GM03348 (cell line): ENCODE measurements at places on chromosomes 6 and 20.

DNA sequence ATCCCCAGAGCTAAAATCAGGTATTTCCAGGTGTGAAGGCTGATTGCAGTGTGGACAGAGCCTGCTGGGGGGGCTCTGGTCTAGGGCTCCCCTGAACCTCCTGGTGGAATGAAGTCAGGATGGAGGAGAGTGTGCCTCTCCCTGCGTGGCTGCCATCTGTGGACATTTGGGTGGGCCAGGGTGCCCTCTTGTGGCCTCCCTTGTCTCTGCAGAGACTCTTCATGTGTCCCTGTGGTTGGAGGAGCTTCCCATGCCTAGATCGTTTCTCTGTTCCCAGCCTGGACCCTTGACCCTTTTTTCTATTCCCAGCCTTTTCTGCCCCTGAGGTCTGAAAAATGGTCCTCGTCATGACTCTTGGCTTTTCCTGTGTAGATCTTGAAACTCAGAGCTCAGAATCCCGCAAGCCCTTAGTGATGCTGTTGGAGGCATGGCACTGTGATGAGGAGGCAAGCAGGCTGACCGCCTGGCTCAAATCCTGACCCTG lies 9.9 kb upstream of the PSMF1 start:
- peak; percentile 86 for DNase-seq

DNA sequence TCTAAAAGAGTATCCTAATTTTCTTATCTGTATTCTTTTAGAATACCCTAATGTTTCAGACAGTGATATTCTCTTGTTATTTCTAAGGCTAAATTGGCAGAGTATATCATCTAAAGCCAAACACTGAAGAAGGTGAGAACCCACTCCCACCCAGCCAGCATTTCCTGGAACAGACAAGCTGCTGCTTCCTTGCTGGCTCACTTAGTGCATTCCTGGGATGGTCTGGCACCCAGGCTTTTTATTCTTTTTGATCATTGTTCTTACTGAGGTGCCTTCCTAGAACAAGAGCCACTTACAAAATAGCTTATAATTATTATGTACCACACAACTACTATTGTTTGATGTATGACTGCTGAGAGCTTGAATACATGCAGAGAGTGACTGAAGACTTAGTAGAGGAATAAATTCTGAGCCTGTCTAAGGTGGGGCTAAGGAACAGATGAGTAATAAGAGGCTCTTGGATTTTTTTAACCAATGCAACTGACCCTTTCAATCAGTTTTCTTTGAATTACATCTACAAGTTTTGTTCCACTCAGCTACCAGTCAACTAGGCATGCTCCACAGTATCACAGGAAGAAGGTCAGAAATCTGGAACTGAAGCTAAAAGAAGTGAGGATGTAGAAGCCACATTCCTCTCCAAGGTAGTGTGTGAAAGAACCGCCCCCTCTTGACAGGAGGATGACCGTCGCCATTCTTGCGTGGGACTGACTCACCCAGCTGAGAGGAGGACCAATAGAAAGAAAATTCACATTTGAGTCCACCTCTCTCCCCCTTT lies 30.1 kb downstream of the PRPH2 start:
- peak; percentile 54 for DNase-seq

DNA sequence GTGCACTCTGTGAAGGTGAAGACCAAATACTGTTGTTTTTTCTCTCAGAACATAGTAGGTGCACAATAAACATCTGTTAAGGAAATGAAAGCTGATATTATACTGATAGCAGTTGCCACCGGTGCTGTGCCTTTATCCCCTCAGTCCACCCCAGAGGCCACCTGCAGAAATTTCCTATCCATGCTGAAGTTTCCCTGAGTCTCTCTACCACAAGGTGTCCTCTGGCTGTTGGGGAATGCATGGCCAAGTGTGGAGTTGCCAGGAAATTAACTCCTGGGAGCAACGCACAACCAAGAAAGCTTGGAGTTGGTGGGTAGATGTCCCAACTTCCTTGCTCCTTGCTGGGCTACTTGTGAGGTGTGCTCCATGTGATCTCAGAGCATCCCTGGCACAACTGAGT lies 114.2 kb downstream of the LAMP5 start:
- DNase-seq: no peak

GRCh38 chr20:4070323-4071177 lies 55.2 kb upstream of the RNF24 start:
- no peak for DNase-seq

DNA sequence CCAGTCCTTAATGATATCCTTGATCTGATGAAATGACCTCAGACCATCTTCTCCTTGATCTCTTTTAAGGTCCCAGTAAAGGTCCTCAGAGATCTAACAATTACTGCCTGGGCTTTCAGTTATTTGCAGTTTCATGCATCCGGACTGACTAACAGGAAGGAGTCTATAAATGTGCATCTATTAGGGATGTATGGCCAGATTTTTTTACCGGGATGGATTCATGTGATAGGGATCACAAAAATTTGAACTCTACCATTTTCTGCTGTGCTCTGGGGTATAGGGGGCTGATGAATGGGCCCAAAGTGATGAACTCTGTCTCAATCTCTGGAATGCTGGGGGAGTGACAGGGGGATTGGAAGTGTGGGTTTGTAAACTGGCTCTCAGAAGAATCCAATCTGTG lies 36.2 kb upstream of the SCUBE3 start:
- DNase-seq: no peak

- no peak for DNase-seq
Observed at GRCh38 chr6:122736616-122737015, 42.9 kb upstream of the FABP7 start.

DNA sequence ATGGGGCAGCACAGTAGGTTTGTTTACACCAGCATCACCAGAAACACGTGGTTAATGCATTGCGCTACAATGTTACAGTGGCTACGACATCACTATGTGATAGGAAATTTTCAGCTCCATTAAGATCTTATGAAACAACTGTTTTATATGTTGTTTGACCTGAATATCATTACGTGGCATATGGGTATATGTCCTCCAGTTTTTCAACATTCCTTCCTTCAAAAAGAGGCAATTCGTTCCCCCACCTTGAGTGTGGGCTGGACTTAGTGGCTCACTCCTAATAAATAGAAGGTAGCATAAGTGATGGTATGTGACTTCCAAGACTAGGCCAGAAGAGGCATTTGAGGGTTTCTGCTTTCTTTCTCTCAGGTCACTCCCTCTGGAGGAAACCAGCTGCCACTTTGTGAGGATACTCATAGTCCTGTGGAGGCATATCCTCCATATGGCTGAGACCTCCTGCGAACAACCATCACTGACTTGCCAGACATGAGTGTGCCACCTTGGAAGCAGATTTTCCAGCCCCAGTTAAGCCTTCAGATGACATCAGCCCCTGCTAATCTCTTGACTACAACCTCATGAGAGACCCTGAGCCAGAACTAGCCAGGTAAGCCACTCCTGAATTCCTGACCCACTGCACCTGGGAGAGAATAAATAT lies 2.3 kb upstream of the TRAM2 start:
- DNase-seq: no peak

DNA sequence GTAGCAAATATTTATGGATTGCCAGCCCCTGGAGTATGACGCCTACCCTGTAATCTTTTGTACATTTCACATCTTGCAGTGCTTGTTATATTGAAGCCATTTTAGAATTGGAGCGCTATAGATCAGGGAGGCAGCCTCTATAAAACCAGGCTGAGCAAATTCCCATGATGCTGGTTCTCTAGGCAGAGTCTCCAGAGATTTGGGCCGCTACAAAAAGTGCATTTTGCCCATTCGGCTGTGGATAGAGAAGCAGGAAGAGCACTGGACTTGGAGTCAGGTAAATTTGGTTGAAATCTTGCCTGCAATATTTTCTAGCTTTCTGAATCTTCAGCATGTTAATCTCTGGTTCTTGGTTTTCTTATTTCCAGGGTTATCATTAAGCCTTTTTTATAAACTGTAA lies 2.0 kb downstream of the YWHAB start:
- no peak for DNase-seq

DNA sequence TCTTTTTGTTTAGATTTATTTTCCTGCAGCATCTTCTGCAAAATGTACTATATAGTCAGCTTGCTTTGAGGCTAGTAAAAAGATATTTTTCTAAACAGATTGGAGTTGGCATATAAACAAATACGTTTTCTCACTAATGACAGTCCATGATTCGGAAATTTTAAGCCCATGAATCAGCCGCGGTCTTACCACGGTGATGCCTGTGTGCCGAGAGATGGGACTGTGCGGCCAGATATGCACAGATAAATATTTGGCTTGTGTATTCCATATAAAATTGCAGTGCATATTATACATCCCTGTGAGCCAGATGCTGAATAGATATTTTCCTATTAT lies 3.2 kb downstream of the FOXC1 start:
- DNase-seq: peak; percentile 60

DNA sequence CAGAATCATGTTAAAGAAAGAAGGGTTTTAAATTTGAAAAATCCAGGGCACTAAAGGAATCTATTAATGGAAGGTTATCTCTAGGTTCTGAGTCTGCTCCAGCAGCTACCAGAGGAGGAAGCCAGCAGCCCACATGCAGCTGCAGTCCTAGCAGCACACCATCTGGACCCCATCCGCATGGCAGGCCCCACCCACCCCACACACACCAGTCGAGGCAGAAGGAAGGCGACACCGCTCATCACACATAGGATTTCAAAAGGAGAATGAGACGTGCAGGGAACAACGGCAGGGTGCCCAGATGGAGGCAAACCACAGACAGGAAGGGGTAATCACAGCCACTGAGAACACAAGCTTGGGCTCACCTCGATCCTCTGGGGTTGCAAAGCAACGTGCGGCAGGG lies 78.9 kb downstream of the GINS1 start:
- DNase-seq: peak; percentile 45

- peak; percentile 37 for DNase-seq
Observed at GRCh38 chr6:37454420-37455140, 21.6 kb downstream of the CMTR1 start.

DNA sequence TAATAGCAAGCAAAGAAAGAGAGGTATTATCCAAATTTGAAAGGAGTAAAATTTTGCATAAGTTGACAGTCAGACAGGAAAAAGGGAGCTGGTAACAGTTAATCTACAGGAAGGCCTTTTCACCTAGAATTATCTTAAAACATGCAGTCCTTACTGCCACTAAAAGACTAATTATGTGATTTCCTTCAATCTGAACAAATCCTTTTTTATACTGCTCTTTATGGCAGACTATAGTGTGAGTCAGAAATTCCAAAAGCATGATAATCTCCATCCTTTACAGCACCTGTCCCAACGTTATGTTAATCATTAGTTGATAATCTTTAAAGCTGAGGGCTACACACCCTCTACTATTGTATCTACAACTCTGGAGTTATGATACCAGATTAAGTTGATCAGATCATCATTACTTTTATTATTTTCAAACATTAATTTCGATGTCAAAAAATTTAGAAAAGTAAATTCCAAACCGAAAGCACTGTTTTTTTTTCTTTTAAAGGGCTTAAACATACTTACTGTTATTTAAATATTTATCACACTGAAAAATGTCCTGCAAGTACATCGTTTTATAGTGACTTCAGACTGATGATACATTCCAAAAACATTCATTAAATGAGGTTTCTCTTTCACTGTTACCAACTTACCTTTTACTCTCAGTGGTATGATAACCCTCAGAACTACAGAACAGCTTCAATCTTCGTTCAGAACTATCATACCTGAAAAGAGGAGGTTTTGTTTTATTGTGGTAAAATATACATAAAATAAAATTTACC lies 33.2 kb upstream of the AKAP7 start:
- DNase-seq: no peak

GRCh38 chr6:13986700-13987399 lies 62.1 kb downstream of the RNF182 start:
- no peak for DNase-seq

DNA sequence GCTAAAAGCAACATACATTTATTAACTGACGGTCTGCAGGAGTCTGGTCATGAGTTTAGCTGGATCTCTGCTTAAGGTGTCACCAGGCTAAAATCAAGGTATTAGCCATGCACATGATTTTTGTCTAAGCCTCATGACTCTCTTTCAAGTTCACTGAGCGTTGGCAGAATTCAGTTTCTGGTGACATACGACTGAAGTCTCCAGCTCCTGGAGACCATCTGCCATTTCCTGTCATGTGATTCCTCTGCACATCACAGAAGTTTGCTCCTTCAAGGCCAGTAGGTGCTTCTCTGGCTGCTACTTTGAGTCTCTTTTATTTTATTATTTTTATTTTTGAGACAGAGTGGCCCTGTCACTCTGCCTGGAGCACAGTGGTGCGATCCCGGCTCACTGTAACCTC lies 148.4 kb upstream of the EYA4 start:
- no peak for DNase-seq

DNA sequence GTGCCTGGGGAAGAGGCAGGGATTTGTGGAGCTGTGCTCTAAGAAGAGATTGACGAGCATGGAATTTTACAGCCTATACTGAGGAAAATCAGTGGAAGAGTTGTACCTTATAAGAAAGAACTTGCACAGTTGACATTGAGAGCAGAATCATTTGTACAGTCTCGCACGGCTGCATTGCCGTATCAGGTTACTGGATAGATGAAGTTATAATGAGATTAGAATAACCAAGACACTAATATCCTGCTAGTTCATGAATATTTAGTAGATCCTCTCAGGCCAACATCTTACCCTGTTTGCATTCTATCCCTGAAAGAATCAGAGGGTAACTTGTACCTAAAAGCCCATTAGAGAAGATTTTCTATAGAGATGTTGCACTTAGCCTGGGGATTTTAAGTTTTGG lies 447.1 kb downstream of the PREX1 start:
- no peak for DNase-seq

GRCh38 chr20:57809149-57809548 lies 99.3 kb upstream of the PMEPA1 start:
- DNase-seq: no peak

- DNase-seq: no peak
Observed at GRCh38 chr6:167760979-167761793, 65.5 kb upstream of the AFDN start.

GRCh38 chr6:12103158-12103557 lies 91.0 kb downstream of the HIVEP1 start:
- no peak for DNase-seq

- DNase-seq: peak; percentile 81
Observed at GRCh38 chr20:4607287-4607713, 114.4 kb upstream of the PRND start.

DNA sequence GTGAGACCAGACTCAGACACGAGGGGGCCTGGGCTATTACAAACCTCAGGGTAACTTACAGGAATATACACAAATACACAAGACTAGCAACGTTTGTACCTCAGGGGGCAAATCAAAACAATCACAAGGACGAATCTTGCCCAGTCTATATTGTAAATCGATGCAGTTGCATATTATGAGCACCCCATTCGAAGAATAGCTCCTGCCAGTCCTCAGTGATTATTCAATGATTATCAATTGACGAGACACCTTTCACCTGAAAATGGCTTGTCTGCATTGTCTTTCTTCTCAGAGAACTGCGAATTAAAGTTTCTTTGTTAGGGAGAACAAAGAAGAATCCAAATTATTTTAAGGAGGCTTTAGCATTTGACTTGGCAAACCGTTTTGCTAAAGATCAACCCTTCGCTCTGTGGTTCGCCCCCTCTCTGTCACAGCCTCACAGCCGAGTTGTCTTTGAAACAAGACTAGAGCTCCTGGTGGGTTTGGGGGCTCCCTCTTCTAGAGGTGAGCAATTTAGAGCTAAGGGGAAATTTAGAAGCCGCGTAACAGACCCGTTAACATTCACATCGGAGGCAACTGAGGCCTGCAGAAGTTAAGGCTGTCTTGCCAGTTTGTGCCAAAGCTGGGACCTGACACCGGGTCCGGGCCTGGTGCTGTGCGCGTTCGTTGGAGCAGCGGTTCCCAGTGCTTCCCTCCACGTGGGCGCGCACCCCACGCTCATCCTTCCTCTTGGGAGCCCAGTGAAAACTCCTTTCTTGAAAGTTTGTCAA lies 24.9 kb upstream of the MAP3K7 start:
- DNase-seq: no peak

GRCh38 chr6:41579088-41579610 lies 33.0 kb downstream of the FOXP4 start:
- DNase-seq: peak; percentile 27
